ENCODE measurements at places on chromosomes 1 and 21.

- H3K36me3 ChIP-seq: peaks cover 5% of the 10 kb centered on the region
- H3K4me3 ChIP-seq: no peak overlapping the region
- no peaks in the 10 kb centered on the region for H3K4me1 ChIP-seq
- H3K27me3 ChIP-seq: no peaks in the 10 kb centered on the region
Observed at GRCh38 chr21:45257673-45258341, 29.9 kb downstream of the POFUT2 start.

GRCh38 chr1:19909392-19909791, 14.0 kb downstream of the PLA2G2E start:
- H3K27me3 ChIP-seq: no peaks in the 10 kb centered on the region
- no peaks in the 10 kb centered on the region for H3K4me1 ChIP-seq

DNA sequence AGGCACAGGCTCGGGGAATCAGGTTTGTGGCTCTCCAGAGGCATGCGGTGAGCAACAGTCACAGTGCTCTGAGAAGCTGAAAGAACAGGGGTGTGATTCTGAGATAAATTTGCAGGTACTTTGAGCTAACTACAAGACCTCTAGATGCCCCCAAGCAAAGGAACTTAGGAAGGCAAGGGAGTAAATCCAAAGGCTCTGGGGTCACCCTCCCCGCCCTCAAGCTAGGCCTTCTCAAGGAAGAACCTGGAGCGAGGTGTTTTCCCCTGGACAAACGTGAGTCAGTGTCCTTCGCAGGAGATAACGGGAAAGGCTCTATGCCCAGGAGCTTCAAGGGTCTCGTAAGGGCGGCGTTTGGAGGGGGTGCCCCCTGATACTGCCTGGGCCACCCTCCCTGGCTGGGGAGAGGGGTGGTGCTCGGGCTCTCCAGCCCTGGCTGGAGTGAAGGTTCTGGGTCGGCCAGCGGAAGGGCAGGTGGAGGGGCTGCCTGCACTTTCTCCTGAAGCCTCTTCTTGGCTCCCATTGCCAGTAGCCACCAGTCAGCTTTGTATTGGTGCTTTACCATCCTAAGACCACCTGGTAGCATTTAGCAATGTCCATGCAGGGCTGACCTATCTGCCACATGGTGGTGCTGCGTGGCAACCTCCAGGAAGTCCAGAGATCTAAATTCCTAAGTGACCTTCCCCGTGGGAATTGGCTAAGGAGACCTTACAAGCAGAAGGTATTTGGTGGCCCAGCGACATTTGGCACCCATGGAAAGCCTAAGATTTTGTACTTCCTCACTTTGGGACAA, 44.0 kb downstream of the GPR161 start:
- DNase-seq: no peak
- H3K27me3 ChIP-seq: no peaks in the 10 kb centered on the region
- peaks cover 26% of the 10 kb centered on the region for H3K4me1 ChIP-seq
- no peak overlapping the region for H3K4me3 ChIP-seq
- H3K36me3 ChIP-seq: peaks cover 11% of the 10 kb centered on the region
- no peak overlapping the region for H3K27ac ChIP-seq

DNA sequence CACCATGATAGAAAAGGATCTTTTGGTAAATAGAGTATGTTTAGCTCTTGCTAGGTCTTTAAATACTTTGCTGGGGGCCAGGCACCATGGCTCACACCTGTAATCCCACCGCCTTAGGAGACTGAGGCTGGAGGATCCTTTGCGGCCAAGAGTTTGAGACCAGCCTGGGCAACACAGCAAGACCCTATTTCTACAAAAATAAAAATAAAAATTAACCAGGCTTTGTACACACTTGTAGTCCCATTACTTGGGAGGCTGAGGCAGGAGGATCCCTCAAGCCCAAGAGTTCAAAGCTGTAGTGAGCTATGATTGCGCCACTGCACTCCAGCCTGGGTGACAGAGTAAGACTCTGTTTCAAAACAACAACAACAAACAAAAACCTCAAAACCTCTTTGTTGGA, 1.1 kb upstream of the KCNE2 start:
- H3K27ac ChIP-seq: no peak overlapping the region
- no peaks in the 10 kb centered on the region for H3K36me3 ChIP-seq
- H3K27me3 ChIP-seq: no peaks in the 10 kb centered on the region
- no peaks in the 10 kb centered on the region for H3K4me1 ChIP-seq
- no peak for DNase-seq

GRCh38 chr21:36859744-36860501, 106.5 kb downstream of the HLCS start:
- no peaks in the 10 kb centered on the region for H3K36me3 ChIP-seq
- H3K27me3 ChIP-seq: no peaks in the 10 kb centered on the region
- H3K4me3 ChIP-seq: no peak overlapping the region
- DNase-seq: no peak
- no peak overlapping the region for H3K27ac ChIP-seq

GRCh38 chr1:215405211-215405610, 161.9 kb upstream of the KCTD3 start:
- no peak overlapping the region for H3K27ac ChIP-seq
- no peaks in the 10 kb centered on the region for H3K4me1 ChIP-seq
- H3K36me3 ChIP-seq: no peaks in the 10 kb centered on the region
- DNase-seq: no peak

DNA sequence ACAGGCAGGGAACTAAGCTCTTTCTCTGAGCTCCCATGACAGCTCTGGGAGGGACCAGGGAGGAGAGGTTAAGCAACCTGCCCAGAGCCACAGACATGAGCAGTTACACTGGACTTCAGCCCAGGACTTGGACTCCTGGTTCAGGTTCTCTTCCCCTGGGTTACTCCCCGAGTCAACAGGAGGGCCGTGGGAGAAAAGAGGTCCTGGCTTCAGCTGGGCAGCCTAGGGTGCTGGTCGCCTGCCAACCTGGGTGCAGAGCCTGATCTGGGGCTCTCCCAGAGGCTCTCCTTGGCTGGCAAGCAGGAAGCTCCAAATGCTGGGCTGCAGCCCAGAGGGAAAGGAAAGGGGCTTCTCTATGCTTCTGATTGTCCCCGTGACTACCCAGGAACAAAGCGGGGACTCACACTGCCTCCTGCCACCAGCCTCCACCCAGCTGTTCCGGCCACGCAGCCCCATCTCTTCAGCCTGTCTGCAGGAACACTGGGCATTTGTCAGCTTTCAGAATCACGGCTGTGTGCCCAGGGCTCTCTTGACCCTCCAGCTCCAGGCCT, 141.8 kb downstream of the HIVEP3 start:
- H3K27me3 ChIP-seq: no peaks in the 10 kb centered on the region
- DNase-seq: no peak
- H3K4me1 ChIP-seq: no peaks in the 10 kb centered on the region
- H3K27ac ChIP-seq: no peak overlapping the region

DNA sequence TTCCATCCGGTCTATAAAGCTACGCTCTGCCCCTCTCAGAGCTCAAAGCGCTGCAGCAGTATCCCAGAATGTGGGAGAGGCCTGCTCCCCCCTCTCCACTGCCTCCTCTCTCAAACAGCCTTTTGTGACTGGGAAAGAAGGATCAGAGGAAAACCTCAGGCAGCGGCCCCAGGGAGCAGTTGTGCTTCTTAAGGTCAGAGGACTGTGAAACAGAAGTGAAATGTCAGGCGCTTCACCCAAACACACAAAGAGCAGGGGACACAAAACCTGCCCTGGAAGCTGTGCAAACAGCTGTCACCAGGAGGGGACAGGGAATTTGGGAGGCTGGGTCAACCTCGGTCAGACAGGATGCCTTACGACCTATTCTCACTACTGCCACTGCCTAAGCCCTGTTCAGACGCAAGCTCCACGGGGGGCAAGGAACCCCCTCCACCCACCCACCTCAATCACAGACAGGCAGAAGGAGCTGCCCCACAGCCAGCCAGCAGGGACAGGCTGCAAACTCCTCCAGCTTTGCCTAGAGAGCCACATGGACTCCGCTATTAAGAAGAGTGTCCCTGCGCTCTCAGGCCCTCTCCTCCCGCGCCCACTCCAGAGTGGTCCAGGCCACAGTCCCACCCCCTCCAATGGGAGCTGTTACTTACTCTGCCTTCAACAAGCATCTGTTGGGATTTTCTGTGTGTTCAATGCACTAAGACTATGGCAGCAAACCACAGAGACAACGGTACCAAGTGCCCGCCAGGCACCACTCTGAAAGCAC, 14.6 kb downstream of the SSBP3 start:
- H3K4me3 ChIP-seq: no peak overlapping the region
- H3K36me3 ChIP-seq: peaks cover 36% of the 10 kb centered on the region
- H3K27ac ChIP-seq: no peak overlapping the region
- H3K27me3 ChIP-seq: no peaks in the 10 kb centered on the region
- H3K4me1 ChIP-seq: peaks cover 2% of the 10 kb centered on the region

DNA sequence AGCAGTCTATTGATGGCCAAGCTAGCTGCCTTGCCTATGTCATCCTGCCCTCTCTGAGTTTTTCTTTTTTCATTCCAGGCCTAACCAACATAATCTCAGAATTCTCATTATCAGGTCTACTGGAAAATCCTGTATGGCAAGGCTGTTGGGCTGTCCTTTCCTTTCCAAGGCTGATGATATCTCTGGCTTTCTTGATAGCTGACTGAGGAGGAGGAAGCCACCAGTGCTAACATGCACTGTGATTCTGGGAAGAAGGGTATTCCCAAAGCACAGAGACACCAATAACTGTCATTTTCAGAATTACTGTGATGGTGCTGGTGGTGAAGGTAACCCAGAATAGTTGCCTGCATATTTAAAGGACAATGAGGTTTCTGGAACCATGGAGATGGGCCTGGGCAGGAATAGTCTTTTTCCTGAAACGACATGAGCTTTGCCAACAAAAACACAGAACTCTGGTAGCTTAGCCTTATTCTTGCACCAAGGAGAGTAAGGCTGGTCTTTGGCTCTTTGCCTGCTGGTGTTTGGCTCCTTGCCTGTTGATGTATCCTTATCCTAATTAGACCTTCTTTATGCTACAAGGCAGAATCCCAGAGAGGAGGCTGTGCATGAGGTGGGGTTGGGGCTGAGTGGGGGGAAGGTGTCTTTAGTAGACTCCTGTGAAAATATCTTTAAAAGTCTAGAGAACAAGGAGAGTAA, 157.4 kb downstream of the TNFSF18 start:
- H3K27me3 ChIP-seq: no peaks in the 10 kb centered on the region
- H3K27ac ChIP-seq: no peak overlapping the region
- DNase-seq: no peak
- no peaks in the 10 kb centered on the region for H3K36me3 ChIP-seq

DNA sequence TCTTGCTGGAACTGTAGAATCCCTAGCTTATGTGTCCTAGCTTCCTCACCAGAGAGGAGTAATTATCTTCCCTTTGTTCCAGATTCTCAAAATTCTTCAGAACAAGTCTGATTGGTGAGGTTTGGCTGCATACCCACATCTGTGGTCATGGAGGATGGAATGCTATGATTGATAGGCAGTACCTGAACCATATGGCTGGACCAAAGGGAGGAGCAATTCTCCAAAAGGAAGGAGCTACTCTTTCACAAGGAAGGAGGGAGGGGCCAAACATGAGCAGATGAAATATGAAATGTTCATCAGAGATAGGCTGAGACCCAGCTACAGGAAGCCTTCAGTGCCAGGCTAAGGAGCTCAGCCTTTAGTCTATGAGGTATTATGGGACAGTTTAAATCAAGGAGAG, 5.0 kb upstream of the RNF19B start:
- H3K27ac ChIP-seq: no peak overlapping the region
- DNase-seq: no peak
- no peaks in the 10 kb centered on the region for H3K27me3 ChIP-seq
- H3K36me3 ChIP-seq: no peaks in the 10 kb centered on the region
- no peak overlapping the region for H3K4me3 ChIP-seq

Measured in thoracic aorta (tissue), 2 donors.